ENCODE measurements at places on chromosomes 3 and 15.

GRCh38 chr3:148839805-148840204 is 12.2 kb downstream of the CPB1 start:
- no peak for DNase-seq

GRCh38 chr15:75776065-75776423 is 63.4 kb upstream of the CSPG4 start:
- DNase-seq: no peak

DNA sequence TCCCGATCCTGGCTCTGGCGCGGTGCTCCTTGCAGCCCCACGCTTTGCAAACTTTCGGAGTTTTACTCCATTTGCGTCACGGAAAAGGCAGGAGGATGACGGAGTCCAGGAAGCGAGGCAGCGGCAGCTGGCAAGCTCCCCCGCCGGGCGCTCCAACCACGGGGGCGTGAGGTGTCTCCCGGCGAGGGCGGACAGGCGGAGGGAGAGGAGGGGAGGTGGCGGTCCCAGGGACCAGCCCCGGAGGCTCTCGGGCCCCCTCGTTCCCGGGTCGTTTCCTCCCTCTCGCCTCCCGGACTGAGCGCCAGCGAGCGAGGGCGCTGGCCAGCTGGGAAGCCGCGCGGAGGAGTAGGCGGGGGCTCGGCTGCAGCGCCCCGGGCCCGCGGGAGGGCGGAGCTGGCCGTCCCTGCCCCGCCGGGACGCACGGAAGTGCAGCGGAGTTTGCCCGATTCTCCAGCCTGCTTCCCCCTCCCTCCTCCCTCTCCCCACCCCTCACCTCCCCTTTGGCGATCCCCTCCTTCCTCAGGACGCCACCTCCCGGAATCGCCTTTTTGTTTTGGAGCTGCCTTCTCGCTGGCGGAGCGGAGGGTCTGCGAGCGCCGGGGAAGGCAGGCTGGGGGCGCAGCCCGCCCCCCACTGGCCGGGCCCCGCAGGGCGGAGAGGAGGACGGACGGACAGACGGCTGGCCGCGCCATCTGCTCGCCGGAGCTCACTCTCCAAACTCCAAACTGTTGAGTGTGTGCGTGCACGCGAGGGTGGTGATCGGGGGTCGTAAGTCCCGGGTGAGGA is at the start of gene SNX33:
SNX33 (plus strand) TSS at position 543 of the 786 bp plus-strand sequence. CDS start 1,191 bp downstream, outside the sequence.
- DNase-seq: peak; percentile 42

DNA sequence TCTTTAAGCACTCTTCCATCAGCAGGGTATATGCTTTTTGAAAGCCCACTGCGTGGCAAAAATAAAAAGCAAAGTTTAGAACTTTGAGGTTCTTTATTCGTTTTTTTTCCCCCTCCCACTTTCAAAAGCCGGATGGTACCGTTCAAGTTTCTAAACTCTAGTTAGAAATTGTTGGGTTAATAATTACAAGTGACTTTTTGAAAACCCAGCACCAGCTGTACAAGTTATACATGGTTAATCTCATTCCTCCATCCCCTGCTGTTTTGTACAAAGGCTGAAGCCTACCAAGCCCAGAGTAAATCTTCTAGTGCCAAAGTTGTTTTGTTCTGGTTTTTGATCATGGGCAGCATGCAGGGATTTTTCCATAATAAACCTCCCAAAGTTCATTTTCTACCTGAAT is 48.6 kb downstream of the WDR72 start:
- DNase-seq: no peak

DNA sequence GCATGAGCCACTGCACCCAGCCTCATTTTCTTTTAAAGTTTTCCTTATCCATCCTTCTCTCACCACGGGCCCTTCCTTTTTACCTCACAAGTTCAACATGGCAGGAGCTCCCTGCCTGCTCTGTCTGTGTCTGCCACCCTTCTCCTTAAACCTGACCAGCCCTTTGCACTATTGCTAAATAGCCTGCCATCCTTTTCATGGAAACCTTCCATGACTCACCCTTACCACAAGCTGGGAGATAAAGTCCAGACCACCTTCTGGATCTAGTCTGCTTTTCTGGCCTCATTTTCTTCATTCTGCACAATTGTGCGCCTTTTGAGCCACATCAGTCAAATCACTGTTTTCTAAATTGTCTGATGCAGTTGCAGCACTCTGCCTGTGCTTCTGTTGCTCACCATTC is 8.9 kb downstream of the PARP14 start:
- no peak for DNase-seq

DNA sequence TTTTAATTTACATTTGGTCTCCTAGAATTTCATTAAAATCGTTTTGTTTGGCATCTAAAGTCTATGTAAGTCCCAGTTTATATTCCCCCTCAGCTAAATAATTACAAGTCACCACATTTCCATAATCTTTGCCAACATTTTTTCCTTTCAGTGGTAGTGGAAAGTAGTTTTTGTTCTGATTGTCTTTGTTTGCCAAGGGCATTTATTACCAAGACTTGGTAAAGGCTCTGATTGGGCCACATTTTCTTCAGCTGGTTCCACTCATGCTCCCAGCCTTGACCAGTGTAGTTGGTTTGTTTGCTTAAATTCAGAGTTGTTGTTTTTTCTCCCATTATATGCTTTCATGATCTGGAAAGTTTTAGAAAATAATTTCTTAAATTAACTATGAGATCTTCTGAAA is 153.4 kb upstream of the MME start:
- no peak for DNase-seq

DNA sequence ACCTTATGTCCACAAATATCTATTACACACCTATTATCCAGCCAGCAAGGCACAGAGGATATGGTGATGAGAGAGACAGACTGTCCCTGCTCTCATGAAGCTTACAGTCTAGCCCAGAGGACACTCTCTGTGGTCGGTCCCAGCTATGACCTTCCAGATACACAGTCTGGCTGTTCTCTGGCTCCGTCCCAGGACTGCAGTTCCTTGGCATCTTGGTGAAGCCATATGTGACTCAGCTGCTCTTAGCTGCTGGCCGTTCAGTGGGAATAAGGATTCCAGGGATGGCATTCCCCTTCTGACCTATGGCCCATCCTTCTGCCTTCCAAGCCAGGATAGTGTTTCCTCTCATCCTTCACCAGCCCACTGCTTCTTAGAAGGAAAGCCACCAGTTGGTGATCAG is 30.8 kb downstream of the MEX3B start:
- DNase-seq: no peak

GRCh38 chr15:51448622-51449399 is 107.4 kb downstream of the GLDN start:
- DNase-seq: no peak

GRCh38 chr15:40115670-40116093 is 7.0 kb upstream of the BMF start:
- peak; percentile 8 for DNase-seq

- no peak for DNase-seq
These were observed 108.0 kb downstream of the SENP2 start for GRCh38 chr3:185693985-185694653.

DNA sequence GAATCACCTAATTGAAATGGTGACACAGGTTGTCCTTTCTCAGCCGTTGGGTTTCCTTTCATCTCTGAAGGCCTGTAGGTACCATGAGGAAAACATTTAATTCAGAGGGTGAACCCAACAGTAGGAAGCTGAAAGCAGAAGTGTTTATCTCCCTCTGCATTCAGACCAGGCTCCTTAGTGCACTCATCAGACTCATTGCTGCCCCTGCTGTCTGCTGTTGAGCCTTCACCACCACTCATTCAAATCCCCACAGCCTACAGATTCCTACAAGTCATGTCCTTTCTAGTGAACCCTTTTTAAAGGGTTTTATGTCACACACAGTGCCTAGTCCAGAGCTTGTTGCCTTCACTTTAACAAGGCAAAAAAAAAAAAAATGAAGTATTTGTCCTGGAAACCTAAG is 13.4 kb downstream of the WDR48 start:
- no peak for DNase-seq

DNA sequence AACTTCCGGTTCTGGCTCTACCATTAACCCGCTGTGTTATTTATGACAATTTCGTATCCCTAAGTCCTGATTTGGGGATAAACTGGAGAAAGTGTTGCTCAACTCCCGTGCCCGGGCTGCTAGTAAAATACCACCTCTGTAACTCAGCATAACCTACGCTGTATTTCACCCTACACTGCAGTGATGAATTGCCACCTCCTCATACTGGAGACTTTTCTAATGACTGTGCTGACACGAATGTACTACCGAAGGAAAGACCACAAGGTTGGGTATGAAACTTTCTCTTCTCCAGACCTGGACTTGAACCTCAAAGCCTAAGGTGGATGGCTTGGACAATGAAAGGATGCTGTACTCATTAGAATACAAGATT is 16.5 kb downstream of the SLC51A start:
- DNase-seq: no peak

DNA sequence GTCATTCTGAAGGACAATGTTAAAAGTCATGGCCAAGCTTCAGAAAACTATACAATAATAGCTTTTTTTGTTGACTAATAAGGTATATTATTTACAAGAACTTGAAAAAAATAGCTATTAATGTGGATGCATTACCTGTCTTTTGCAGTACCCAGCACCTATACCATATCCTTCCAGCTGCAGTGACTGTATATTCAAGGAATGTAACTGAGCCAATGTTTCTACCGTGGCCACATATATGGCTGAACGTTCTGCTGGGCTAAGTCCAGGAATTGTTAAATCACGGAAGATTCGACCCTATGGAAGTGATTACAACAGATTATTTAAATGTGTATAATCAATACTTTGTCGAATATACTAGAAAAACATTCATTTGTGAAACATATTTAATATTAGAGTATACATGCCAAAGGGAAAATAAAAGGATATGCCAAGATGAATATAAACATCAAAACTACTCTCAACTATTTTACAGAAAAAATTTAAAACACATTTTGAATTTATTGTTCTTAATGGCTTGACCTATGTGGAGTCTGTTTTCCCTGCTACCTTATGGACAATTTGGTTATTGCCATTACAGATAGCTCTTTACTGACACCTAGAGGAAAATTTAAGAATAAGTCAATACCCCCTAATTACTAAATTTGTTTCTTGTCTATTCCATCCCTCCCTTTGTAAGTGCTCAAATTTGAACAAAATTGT is 17.6 kb downstream of the ACAD11 start:
- DNase-seq: no peak

DNA sequence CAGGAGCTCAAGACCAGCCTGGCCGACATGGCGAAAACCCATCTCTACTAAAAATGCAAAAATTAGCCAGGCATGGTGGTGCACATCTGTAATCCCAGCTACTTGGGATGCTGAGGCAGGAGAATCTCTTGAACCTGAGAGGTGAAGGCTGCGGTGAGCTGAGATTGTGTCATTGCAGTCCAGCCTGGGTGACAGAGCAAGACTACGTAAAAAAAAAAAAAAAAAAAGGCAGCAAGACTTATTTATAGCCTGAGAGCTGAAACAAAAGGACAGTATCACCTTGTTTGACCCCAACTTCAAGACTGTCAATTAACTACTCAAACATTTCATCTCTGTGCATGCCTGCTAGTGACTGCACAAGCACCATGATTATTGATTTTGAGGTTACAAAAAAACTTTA is 478.9 kb upstream of the GBE1 start:
- no peak for DNase-seq

GRCh38 chr3:157542711-157543500 is 39.7 kb upstream of the VEPH1 start:
- DNase-seq: no peak

DNA sequence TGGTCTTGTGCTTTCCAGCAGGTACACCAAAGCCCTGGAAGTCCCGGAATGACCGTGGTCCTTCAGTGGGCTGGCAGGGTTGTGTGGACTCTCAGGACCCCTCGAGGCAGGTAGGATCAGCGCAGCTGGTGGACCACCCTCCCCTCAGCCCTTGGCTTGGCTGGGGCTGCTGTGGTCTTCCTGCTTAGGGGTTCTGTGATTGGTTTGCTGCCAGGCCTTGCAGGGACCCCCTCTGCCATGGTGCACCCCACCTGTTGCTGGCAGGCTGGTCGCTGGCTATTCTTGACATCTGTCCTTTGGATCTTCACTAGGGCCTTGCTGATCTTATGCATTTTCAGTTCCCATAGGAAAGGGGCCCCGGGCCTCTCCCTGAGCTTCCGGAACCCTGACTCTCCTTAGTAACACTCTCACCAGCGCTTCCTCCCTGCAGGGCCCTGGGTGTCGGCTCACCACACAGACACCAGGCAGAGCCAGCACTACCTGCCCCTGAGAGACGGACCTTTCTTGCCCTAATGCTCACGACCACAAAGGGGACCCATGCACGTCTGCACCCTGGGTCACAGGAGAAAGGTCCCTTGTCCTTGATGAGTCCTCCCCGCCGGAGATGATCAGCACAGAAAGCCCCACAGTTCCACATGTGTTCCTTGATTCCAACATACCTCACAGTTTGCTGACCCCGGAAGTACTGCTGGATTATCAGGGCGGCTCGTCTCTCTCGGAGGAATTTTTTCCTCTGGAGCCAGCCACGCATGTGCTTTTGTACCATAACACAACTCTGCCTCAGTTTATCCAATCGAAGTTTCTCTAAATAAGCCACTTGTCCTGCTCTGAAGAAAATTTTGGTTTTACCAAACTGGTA is 51.7 kb downstream of the MYO5C start:
- DNase-seq: no peak

GRCh38 chr3:64038253-64038767 is 15.0 kb upstream of the PSMD6 start:
- no peak for DNase-seq

DNA sequence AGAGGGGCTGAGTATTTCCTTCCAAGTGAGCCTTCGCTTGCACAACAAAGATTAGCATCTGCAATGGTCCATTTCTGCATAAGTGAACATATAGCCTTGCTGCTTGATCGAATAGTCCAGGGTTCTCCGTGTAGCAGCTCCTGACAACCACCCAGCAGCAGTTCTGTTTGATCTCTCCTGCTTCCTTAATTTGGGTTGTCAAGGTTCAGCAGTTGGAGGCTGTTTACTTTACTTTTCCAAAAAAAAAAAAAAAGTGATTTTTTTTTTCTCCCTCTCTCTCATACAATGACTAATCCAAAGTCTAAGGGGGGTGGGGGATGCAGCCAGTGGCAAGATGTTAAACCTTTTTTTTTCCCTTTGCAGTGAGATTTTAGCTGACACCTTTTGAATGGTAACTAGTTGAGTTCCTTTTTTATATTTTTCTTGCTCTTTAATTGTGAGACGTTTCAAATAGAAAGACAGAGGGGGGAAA is 3.6 kb downstream of the FOXP1 start:
- no peak for DNase-seq

GRCh38 chr3:73559749-73560148 is 65.0 kb downstream of the PDZRN3 start:
- DNase-seq: no peak

GRCh38 chr3:118544458-118544857 is 490.2 kb downstream of the IGSF11 start:
- no peak for DNase-seq

Data from T-helper 1 cell (primary cell).